ENCODE measurements at places on chromosomes 6 and 20.

DNA sequence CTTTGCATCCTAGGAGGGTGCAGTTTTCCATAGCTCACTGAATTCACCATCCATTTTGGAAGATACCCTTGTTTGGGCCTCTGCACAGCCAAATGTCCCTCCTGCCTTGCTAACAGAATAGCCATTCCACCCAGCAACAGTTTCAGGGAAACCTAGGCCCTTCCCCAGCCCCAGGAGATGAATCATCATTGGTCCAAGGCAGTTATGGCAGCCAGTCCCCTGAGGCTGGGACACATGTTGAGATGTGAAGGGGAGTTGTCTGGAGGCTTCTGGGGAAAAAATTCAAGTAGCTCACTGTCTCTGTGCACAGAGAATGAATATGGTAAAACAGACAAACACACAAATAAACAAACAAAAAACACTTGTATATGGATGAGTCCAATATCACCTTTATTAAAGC lies 17.4 kb upstream of the SIRPB2 start:
- no peak for DNase-seq

DNA sequence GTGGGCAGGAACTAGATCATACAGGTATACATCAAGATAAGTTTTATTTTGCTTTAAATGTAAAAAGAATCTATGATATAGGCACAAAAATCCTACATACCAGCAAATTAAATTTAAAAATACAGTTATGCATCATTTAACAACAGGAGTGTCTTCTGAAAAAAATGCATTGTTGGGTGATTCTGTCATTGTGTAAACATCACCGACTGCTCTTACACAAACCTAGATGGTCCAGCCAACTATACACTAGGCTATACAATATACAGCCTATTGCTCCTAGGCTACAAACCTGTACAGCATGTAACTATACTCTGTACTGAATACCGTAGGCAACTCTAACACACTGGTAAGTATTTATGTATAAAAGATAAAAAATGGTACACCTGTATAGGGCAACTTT lies 139.4 kb downstream of the RNGTT start:
- DNase-seq, result peak; percentile 81

GRCh38 chr20:23161968-23162696 lies 76.0 kb upstream of the CD93 start:
- DNase-seq, result peak; percentile 98

DNA sequence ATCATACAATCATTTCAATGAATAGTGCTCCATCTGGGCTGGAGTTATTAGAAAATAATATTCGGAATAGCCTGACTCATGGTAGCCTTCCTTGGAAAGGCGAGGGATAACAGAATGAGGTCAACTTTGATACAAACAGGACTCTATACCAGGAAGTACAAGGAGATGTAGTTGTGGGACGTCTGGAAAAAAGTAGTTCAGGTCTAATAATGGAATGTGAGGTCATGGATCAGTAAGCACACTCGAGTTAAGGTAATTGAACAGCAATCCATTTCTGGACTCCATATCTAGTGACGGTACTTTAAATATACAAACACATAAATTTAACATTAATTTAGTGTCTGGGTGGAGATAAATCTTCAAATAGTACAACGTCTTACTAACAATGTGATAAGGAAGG lies 1204.0 kb upstream of the ADGRB3 start:
- no peak for DNase-seq

GRCh38 chr6:53585208-53585900 lies 40.5 kb upstream of the GCLC start:
- DNase-seq, result no peak

DNA sequence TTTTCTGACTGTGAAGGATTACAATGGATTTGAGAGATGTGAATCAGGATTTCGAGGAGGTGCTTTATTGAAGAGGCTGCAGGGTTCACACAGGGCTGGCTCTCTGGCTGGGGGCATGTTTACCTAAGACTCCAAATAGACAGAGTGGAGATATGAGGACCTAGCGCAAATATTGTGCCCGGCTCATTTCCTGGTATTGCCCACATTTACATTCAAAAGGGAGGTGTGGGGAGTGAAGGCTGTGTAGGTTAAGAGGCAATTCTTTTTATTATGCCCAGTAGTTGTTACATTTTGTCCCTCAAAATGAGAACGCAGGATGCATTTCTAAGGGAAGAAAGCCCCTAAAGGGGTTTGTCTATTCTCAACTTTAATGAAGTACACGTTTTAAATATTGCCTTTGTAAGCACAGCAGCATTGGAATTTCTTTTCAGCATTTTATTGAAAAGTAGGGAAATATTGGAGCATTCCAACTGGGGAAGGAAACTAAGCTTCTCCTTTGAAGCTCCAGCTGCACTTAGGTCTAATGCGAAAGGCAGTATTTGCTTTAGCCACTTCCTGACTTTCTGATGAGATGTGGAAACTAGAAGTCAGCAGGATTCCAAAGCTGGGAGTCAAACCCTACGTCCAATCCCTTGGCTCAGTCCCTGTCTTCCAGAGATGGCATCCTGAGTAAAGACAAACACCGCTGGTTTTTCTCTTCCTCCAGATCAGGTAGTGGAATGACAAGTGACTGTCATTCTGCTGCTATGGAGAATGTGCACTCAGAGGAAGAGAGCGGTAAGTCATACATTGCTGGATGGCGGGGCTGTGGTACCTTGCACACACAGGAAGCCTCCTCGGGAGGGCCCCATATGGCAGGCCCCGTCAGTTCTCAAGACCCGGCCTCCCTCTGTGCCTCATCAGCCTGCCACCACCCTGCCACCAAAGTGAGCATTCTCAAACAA lies 70.7 kb downstream of the MYB start:
- DNase-seq, result peak; percentile 30

DNA sequence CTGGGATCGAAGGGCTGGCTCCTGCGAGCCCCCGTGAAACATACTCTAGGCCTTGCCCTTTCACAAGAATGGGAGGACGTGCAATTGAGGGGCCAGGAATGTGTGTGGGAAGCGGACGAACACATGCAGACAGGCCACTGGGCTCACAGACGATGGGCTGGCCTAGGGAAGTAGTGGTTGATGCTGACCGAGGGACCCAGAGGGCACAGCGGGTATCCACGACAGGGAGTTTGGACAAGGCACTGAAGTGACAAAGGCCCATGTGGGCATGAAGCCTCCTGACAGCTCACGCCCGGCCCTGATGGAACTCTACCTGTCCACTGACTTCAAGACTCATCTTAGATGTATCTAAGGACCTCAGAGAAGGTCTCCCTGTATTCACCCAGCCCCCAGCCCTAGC lies 52.2 kb downstream of the MYH7B start:
- DNase-seq, result no peak

DNA sequence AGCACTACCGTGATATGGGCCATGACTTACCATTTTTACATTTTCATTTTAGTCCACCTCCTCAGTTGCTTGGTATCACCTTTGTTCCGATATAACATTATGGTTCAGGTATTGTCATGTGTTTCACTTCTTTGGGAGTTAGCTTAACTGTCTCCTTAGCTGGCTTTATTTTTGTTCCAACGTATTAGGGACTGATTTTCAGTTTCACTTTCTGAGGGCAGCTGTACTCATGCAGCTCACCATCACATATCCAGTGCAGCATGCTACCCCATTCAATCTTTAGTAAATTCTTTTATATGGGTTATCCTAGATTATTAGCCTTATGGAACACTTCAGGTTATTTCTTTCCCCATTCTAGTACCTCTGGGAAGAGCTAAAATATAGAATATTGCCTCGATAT lies 362.2 kb upstream of the IRAK1BP1 start:
- DNase-seq, result no peak

DNA sequence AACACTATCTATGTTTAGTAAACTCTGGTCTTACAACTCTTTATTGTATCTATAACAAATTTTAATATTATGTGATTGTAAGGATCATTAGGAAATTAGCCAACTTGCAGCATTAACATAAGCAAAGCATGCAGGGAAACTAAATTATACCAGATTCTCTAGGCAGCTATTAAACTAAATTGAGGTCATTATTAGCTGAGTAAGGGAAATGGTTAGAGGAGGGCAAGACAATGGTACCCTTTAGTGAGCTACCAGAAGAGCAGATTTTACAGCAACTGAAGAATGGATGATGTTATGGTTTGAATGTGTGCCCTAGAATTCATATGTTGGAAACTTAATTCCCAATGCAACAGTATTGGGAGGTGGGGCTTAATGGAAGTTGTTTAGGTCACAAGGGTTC lies 79.1 kb downstream of the SMPDL3A start:
- no peak for DNase-seq

Measured in bronchial epithelial cell (primary cell).